AG04450 (cell line): ENCODE measurements at places on chromosomes 16 and 17.

DNA sequence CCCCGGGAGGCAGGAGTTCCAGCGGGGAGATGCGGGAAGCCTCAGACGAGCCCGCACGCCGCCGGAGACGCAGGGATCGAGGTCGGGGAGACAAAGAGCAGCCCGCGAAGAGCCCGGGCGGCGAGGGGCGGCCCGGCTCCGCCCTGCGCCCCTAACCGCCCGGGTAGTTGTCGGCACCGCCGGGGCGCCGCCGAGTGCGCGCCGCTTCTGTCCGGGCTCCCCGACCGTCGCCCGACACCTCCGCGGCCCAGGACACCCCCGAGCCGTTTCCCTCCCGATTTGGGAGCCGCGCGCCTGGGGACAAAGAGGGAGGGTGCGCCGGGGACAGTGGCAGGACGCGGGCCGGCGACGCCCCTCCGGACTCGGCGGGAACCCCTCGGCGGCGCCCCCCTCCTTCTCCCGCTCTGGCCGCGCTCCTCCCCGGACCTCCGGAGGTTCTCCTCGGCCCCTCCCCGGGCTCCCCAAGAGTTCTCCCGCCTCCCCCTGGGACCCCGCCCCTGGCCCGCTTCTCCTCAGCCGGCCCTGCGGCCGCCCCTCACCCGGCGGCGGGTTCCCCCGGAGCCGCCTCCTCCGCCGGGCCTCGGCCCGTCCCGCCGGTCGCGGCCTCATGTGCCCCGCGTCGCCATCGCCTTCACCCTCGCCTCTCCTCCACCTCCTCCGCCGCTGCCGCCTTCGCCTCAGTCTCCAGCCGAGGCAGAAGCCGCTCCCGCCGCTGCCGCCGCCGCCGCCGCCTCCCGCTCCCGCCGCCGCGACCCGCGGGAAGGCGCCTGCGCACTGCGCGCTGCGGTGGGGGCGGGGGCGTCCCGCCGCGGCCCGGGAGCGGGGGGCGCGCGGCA is at the start of gene GJC1:
GJC1 (minus strand) TSS at position 765 of the 836 bp plus-strand sequence. CDS start 24,470 bp downstream, outside the sequence.
- DNase-seq = no peak

GRCh38 chr16:89922884-89923639 is at the start of gene TUBB3:
TSS of gene TUBB3 (plus strand) at chr16:89923342. CDS start at chr16:89923402, 60 bp downstream.
- DNase-seq = no peak

DNA sequence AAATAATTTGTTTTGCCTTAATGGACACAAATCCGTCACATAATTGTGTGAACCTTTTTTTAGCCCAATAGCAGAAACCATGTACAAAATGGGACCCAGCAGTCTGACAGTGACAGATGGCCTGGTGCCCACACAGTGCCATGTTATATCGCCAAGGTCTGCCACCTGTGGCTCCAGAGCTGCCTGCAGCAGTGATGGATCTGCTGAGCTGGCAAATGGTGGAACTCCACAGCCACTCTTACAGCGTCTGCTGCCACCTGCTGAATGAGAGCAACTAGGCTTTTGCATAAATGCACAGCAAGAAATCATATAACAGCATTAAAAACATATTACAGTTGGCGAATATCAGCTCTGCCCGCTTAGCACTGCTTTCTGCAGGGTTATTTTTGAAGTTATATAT is 59.4 kb downstream of the NUP93 start:
- no peak for DNase-seq

DNA sequence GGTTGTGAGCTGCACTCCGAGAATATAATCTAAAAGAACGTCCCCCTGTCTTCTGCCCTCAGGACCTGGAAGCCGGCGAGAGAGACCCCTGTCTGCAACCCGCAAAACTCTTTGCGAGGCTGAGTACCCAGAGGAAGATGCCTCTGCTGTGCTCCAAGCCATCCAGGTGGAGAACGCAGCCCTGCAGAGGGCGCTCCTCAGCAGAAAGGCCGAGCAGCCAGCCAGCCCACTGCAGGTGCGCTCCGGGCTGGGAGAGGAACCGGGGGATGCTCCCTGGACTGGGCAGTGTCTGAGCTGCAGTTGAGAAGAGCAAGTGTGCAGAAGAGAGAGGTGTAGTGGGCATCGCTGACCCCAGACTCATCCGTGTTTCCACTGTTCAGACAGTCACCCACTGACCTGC is 148.3 kb downstream of the KATNIP start:
- DNase-seq = no peak

DNA sequence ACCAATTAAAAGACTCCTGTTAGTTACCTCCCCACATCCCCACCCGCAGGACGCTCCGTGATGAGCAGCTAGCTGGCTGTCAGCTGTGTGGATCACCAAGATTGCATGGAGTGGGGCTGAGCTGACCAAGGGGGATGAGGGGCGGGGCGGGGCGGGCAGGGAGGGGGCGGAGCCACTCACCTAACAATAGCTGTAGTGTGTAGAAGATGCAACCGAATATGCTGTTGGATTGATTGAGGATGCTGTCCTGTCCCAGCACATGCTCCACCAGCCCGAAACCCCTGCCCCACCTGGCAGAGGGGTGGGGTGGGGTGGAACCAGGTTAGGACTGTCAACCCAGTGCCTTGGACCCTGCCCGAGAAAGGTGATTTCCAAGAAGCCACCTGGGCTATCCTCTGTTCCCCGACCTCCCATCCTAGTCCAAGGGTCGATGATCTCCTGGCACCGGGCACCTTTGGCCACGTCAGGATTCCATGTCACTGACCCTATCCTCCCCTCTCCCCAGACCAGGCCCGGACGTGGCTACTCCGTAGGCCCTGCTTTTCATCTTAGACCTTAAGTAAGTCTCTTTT is 1.4 kb downstream of the VKORC1 start:
- DNase-seq = no peak

DNA sequence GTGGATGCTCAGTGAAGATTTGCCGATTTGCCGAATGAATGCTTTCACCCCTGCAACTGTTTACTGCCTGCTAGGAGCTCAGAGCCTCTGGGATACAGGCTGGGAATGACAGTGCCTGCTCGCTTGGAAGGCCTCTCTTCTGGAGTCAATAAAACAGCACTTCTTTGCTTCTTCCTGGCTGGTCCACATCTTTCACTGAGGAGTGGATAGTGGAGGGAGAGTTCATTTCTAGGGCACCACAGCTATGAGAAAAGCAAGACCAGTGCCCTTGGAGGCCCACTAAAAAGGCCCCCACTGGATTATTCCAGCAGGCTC is 3.1 kb upstream of the USP7 start:
- DNase-seq = no peak

- DNase-seq = no peak
These were observed 48.0 kb upstream of the ZFHX3 start for GRCh38 chr16:73095885-73096421.

- DNase-seq = no peak
These were observed 6.8 kb downstream of the CDK10 start for GRCh38 chr16:89693289-89693731.

DNA sequence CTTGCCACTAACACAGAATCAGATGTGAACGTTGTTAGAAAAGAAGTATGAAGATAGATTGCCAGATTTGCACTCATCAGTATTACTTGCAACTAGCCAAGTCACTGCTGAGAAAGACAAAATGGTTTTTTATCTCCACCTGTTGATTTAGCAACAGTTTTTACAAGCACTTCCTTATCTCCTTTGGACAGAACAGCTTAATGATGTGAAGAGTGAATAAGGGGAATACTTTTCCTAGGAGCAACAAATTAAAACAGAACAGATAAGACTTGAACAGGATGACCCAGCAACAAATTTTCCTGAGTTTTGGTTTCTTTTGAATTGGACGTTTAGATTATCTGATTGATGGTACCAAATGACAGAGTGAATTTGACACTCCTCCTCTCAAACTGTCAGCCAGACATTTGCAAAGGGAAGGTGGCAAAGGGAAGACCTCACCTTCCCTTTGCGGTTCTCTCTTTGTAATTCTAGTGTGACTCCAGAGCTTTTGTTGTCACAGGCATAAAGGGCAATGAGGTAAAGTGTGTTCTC is 130.6 kb downstream of the NLK start:
- no peak for DNase-seq

GRCh38 chr17:33154869-33155455 is 138.1 kb downstream of the ASIC2 start:
- DNase-seq = no peak

DNA sequence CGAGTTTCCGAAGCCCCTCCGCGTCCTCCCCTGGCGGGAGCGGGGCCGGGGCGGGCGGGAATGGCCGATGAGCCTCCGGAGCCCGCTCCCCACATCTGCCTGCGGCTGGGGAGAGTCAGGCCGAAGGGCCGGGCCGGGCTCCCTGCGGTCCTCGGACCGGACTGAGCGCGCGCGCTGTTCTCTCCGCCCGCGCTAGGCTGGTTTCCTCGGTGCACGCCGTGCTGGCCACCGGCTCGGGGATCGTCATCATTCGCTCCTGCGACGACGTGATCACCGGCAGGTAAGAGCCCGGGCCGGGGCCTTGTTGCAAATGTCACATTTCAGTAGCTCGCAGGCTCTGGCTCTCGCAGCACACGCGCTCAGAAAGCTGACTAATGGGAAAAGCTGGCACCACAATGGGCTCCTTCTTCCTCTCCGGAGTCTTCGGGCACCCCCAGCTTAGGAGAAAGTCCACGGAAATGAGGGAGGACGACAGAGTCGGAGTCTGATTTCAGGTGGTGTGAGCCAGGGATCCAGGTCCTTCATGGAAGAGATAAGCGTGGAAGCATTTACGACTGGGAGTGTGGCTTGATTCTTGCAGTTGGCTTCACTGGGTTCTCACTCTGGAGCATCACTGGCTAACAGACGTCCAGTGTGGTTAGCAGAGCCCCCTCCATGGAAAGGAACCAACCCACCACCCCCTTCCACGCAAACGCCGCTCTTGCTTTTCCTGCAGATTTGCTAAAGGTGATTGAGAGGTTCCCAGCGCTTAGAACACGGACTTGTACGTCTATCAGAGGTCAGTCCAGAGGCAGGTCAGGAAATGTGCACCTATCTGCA is 715 bp downstream of the TLCD3A start:
- no peak for DNase-seq

DNA sequence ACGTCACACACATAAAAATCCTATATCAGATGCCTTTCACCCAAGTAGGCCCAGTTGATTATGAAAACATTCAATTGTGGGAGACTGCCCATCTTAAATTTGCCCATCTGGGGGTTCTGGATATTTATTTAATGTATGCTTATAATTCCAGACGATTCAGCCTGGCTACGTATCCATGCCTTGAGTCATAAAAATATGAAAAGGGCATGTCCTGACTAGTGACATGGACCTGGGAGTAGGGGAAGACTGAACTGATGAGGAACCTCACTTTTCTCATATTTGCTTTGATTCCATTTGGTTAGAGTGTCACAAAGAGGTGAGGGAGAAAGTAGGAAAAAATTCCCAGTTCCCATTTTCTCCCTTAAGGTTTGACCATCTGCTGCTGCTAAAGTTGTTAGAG is 122.5 kb upstream of the GNAO1 start:
- no peak for DNase-seq

DNA sequence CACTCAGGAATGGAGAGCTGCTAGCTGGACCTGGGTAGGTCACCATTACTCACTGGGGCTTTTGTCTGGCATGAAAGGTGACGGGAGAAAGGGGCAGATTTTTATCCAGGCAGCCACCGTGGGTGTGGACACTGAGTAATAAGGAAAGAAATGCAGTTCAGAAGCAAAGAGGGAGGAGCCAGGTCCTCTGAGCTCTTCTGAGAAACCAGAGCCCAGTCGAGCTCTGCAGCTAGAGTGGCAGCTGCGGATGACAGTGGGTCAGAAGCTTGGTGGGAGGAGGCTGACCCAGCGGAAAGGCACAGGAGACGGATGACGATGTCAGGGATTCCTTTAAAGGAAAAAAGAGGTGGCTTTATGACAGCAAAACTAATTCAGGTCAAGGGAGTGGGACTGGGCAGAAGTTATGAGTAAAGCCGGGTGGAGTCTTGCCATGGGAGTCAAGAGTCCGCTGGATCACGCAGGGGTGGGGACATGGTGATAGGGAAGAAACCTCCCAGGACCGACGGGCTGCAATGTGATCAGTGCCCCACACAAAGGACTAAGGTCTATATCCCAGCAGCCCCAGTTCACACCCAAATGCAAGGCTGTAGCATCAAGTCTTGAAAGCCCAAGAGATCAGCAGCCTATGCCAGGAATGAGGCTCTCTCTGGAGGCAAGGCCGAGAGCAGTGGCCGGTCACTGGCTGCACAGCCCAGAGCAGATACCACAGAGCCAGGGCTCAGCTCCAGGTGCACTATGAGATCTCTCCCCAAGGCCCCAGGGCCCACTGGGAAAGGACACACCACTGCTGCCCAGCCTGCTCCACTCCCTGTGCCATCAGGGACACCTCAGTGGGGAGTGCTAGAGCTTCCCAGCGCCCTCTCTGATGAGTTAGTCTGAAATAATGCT is 6.3 kb upstream of the MNT start:
- DNase-seq = no peak

GRCh38 chr17:44556166-44556831 is 985 bp upstream of the FZD2 start:
- DNase-seq = no peak

DNA sequence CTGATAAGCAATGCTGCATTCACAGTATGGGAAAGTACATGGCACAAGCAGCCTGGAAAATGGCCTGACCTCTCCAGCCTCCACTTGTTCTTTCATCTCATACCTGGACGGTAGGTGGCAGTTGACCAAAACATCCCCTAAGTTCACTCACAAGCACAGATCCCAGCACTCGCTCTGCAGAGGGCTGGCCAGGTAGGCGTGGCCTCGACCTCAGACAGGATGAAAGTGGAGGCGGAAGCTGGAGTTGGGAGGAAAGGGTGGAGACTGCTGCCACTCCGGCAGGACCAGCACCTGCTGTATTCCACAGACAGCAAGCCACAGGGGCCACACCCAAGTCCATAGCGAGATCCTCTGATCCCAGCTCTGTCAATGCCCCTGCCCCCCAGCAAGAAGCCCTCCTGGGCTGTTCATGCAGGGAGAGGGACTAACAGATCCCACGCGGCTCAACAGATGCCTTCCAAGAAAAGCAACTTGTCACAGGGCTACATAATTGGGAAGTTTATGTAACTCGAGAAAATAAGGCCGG is 31.3 kb downstream of the ZCCHC14 start:
- DNase-seq = no peak

DNA sequence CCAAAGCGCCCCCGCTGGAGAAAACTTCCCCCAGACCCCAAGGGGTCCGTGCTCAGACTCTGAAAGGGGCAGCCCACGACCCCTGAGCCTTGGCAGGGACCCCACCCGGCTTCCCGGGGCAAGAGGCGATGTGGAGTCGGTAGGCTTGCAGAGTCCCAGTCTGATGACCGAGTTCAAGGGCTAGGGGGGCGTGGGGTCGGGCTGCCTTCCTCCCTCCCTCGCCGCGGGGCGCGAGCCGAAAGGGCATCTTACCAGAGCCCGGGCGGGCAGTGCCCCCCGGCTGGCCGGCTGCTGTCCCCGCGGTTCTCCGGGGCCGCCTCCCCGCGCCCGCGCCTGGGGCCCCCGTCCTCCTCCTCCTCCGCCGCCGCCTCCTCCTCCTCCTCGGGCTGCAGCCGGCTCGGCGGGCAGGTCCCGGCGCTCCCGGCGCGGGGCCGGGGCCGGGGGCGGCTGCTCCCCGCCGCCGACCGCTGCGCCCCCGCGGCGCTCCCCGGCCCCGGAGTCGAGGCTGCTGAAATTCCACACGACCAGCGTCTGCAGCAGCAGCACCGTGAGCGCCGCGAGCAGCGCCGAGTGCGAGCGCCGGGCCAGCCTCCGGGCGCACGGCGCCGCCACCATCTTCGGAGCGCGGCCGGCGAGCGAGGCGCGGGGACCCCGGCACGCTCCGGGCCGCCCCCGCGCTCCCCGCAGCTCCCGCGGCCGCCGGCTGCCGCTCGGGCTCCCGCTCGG is 415 bp downstream of the XYLT1 start:
- DNase-seq = no peak

GRCh38 chr17:8002721-8003593 is 542 bp downstream of the GUCY2D start:
- DNase-seq = no peak

- DNase-seq = no peak
These were observed 2.2 kb downstream of the HAGHL start for GRCh38 chr16:728890-729744.
